HepG2 (cell line): ENCODE measurements at places on chromosomes 12 and 14. TPM values are rescaled to one million over a fixed set of nuclear protein-coding genes. Genes with fewer than 3 reads are reported as not detected.

Gene BICD1
- 4.8 and 5.2 TPM in 2 replicates for total RNA-seq

Gene RFX4
- total RNA-seq = not detected in 2 replicates

GRCh38 chr12:29428633-29429032, 47.7 kb upstream of the ERGIC2 start:
- no peaks in the 10 kb centered on the region for H3K4me1 ChIP-seq
- H3K36me3 ChIP-seq = no peaks in the 10 kb centered on the region
- H3K27me3 ChIP-seq = no peaks in the 10 kb centered on the region
- H3K27ac ChIP-seq = no peak overlapping the region
- DNase-seq = no peak
- H3K4me3 ChIP-seq = no peak overlapping the region

- H3K4me3 ChIP-seq = no peak overlapping the region
- no peak for DNase-seq
- no peaks in the 10 kb centered on the region for H3K27me3 ChIP-seq
- H3K27ac ChIP-seq = no peak overlapping the region
Measured at GRCh38 chr12:30811966-30812365, 57.2 kb upstream of the CAPRIN2 start.

GRCh38 chr14:22506778-22507351, 82.2 kb downstream of the DAD1 start:
- no peak overlapping the region for H3K4me3 ChIP-seq
- no peak for DNase-seq
- no peak overlapping the region for H3K27ac ChIP-seq
- H3K4me1 ChIP-seq = no peaks in the 10 kb centered on the region
